Upper lobe of right lung (tissue), 1 donor: ENCODE measurements at places on chromosomes 1 and 21. TPM values are rescaled to one million over a fixed set of nuclear protein-coding genes. Genes with fewer than 3 reads are reported as not detected.

DNA sequence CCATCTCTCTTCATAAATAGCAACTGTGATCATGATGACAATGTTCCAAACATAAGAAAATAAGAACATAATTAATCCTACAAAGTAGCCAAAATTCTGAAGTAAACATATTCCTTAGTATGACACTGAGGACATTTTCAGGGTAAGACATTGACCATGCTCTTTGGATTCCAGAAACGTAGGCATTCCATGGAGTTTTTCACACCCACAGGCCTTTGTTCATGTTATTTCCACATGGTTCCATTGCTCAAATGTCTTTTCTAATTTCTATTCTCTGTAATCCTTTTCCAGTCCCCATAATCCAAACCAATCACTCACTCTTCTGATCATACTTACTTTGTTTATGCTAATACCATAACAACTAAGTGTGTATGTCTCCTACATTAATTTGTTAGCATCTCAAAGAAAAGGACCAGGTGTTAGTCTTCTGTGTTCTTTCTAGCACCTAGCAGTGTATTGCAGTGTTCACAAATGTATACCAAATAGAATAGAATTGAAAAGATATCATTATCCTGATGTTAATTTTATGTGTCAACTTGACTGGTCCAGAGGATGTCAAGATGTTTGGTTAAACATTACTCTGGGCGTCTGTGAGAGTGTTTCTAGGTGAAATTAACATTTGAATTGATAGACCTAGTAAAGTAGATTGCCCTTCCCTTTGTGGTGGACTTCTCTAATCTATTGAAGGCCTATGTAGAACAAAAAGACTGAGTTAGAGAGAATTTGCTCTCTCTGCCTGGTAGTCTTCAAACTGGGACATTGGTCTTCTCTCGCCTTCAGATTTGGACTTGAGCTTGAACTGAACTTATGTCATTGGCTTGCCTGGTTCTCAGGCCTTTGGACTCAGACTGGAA lies 516.6 kb downstream of the PTPRC start:
- DNase-seq: no peak

Gene KRTAP12-2
- not detected for total RNA-seq

- no peak for DNase-seq
Measured at GRCh38 chr1:92470216-92470615, 16.5 kb downstream of the GFI1 start.

DNA sequence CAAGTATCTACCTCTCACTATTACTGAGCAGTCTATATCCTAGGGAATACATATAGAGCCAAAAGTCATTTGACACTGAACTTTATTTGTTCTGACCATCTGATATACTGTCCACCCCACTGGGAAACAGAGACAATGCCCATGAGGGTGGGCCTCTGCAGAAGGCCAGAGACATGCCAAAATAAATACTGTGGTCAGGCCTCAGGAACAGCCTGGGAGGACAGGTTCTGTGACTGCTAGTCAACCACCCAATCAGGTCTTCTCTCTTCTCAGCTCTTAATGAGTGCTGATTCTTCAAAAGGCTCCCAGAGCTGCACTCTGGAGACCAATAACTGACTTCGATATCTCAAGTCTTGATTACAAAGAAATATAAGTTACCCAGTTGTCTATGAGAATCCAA lies 5.5 kb upstream of the ANKRD35 start:
- DNase-seq: no peak

Gene ZNF692
- 38.1 TPM for total RNA-seq

GRCh38 chr1:1972976-1973715 lies 30.4 kb downstream of the CFAP74 start:
- no peak for DNase-seq
